Thoracic aorta (tissue), 2 donors: ENCODE measurements at places on chromosomes 5 and 9. TPM values are rescaled to one million over a fixed set of nuclear protein-coding genes. Genes with fewer than 3 reads are reported as not detected.

GRCh38 chr5:39714036-39714698, 289.4 kb upstream of the DAB2 start:
- DNase-seq: no peak

GRCh38 chr5:58477760-58478376, 13.4 kb upstream of the GAPT start:
- no peak for DNase-seq

GLIPR2 gene
- total RNA-seq: 47.0 TPM

ROPN1L gene
- total RNA-seq: not detected

DNA sequence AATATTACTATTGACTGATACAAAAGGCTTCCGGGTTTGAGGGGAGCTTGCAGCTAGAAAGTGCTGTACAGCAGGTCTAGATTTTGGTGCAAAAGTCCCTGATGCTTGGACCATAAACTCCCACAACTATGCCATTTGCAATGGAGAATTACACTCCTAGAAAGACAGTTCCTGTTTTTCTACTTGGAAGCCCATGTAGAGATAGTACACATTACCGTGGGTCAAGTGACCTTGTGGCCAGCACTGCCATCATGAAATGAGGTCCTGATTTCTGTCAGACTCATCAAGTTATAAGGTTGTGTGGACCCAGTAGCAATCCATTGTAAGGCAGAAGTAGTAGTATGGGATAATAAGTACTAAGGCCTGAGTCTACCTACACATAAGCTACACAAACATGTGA, 42.8 kb upstream of the TNFSF8 start:
- DNase-seq: no peak

DNA sequence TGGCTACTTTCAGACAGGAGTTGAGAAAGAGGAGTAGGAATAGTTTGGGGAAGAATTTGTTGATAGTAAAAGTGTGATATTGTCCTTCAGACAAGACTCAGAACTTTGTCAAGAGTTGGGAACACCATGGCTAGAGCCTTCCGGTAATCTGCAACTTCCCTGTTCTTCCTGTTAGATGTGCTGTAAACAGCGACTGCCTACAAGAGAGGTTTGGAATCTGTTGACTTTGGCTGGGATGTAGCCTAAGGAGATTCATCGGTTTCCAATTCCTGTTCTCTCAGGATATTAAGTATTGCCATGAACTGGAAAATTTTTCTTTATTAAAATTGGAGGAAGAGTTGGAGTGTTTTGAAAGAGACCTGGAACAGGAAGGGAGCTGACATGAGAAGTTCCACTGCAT, 43.9 kb downstream of the ARHGAP26 start:
- no peak for DNase-seq

- DNase-seq: no peak
Observed at GRCh38 chr5:164636456-164636855, 1131.0 kb downstream of the MAT2B start.

FGFR4 gene
- 1.6 TPM for total RNA-seq

GRCh38 chr9:37715991-37716505, 37.6 kb upstream of the TRMT10B start:
- DNase-seq: no peak

DNA sequence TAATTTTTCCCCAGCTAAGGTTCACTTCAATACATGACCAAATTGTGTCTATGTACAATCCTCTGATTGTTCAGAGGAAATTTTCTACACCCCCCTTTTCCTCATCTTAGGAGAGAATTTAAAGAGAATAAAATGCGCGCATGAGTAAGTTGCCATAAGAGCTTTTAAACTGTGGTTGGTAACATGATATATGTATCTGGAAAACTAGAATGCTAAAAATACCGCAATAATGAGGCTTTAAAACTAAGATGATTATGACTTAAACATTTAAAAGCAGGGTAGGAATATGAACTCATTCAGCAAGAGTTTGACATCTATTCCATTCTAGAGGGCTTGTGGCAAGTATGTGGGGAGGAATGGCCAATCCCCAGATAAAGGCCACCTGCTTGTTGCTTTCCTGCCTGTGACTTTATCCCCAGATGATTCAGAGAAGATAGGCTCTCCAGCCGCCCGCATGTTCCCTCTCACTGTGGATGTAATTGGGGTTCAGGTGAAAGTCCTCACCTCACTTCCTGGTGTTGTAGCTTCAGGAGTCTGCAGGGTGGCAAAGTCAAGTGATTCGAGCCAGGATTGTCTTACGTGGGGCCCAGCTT, 26.5 kb upstream of the BASP1 start:
- no peak for DNase-seq

GRCh38 chr5:135944967-135945560, 9.7 kb downstream of the LECT2 start:
- DNase-seq: peak; percentile 11

DNA sequence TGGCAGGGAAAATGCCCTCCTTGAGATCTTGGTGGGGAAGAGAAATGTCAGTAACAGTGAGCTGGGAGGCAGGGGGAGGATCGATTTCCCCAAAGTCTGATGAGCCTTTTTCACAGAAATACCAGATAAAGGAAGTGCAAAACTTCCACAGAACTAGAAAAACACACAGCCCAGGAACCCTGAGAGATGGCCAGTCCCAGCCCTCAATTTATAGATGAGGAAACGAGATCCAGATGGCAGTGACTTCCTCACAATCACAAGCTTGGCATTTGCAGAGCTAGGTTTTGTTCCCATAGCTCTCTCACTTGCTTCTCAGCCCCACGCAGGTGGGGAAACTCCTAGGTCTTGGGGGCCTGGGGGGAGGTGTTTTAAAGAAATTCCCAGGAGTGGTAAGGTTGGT, 3.8 kb upstream of the GGTA1 start:
- DNase-seq: no peak

DNA sequence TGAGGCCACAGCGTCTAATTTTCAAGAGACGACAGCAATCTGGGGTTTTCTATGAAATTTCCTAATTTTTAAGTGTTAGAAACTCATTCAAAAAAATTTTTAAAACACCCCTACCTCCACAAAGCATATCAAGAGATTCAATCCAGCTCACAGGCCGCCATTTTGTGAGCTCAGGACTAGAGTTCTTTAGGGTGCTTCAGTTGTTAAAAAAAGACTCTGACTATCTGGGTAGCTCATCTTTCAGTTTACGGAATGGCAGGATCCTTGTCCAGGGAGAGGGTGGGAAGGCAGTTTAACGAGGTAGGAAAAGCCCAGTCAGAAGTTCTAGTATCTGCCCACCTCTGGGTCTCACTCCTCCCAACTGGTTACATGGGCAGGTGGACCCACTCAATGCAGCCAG, 43.1 kb downstream of the CAMK2A start:
- DNase-seq: no peak

ANKRD20A1 gene
- not detected for total RNA-seq

CCDC192 gene
- total RNA-seq: not detected

GRCh38 chr9:106324053-106324585, 538.8 kb upstream of the ZNF462 start:
- DNase-seq: no peak

DNA sequence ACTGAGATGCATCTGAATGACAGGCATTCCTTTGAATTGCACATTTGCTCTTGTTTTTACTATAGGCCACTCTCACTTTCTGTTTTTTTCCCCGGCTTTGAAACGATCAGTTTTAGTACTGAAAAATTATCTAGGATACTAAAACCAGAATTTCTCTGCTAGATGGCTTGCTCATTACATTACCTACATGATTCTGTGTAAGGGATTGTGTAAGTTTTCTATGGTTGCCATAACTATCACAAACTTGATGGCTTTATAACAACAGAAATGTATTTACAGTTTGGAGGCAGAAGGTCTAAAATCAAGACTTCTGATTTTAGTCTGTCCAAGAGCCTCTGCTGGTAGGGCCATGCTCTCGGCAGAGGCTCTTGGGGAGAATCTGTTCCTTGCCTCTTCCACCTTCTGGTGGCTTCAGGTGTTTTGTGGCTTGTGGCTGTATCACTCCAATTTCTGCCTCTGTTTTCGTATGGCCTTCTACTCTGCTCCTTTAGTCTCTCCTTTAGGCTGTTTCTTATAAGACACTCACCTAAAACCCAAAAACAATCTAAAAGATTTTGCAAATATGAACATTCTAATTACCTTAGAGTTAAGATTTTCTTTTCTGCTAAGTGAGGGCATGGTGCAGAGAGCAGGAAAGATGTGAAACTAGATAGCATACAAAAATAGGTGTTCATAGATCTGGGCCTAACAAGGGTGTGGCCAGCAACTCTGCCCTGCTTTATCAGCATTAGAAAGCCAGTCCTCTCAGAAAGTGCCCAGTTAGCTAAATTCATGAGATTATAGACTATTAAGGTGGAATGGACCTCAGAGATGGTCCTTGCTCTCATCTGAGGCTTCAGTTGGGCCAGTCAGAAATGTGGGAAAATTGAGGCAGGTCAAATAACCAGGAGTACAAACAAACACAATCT, 93.3 kb upstream of the CDKN2B start:
- no peak for DNase-seq

ACTBL2 gene
- total RNA-seq: not detected

ZBTB5 gene
- total RNA-seq: 8.3 TPM

GRCh38 chr5:63211448-63212132, 633.0 kb downstream of the LRRC70 start:
- DNase-seq: no peak

MAP1B gene
- 1,045 TPM for total RNA-seq

GOLPH3 gene
- total RNA-seq: 71.8 TPM

DNA sequence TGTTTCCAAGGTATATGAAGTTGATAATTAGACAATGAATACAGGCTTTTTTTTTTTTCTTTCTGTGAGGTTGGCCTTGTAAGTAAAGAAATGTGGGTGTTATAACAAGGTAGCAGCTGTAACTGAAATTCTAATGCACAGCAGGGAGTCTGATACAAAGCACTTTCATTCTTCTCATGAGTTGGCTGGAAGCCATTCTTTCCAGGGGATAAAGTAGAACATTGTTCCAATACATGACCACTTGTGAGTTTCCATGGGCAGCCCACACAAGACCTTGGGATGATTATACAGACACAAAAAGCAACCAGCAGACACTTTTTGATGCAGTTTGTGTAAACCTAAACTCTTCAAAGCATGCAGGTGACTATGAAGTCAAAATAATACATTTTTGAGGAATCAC, 1785.9 kb upstream of the WWC1 start:
- DNase-seq: no peak

ZNF608 gene
- 30.4 TPM for total RNA-seq

OR1Q1 gene
- total RNA-seq: not detected

ANXA1 gene
- total RNA-seq: 668 TPM

DNA sequence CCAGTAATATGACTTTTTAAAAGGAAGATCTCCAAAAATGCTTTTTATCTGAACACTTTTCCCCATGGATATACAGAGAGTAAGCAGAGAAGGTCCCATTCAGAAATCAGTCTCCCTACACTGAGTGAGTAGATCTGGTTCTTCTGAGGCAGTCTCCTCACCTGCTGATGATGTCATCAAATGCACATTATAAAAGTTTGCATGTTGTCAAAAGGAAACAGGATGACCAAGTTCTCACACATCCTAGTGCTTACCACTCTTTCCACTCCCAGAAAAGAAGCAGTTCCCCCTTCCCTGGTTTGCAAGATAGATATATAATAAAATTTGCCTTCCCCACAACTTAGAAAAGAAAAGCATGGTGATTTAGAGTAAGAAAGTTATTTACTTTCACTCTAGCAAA, 180.5 kb downstream of the RAB3C start:
- no peak for DNase-seq

GRCh38 chr9:112520656-112521055, 34.0 kb downstream of the KIAA1958 start:
- DNase-seq: no peak

DNA sequence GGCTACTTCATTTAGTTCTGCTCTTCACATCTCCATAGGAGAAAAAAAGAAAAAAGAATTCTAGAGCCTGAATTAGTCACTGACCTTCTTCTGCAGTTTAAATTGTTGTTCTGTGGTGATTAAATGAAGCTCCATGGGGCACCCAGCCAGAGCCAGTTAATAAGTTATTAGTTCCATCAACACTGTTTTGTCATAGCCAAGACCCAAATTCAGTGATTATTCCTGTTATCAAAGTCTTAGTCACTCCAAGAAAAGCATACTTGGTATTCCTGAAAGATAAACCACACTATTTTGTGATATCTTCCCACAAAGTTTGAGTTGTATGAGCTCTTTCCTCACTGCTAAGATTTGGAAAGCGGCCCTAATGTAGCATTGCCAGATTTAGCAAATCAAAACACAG, 134.8 kb upstream of the RGMB start:
- DNase-seq: no peak

DNA sequence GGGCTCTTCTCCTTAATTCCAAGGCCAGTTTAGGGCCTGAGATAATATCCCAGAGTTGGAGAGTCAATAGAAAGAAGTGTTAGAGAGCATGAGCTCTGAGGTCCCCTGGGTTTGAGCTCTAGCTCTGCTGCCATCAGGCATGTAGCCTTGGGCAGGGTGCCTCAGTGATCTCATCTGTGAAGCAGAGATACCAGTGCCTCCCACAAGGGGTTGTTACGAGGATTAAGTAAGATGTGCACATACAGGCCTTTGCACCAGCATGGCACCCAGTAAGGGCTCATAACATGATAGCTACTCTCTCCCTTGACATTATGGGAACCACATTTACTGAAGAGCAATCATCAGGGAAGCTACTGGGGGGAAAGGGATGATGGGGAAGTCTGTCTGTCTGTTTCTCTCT, 265.7 kb downstream of the HSPA4 start:
- DNase-seq: no peak

- DNase-seq: no peak
Observed at GRCh38 chr5:103234239-103234975, 24.2 kb upstream of the MACIR start.

DNA sequence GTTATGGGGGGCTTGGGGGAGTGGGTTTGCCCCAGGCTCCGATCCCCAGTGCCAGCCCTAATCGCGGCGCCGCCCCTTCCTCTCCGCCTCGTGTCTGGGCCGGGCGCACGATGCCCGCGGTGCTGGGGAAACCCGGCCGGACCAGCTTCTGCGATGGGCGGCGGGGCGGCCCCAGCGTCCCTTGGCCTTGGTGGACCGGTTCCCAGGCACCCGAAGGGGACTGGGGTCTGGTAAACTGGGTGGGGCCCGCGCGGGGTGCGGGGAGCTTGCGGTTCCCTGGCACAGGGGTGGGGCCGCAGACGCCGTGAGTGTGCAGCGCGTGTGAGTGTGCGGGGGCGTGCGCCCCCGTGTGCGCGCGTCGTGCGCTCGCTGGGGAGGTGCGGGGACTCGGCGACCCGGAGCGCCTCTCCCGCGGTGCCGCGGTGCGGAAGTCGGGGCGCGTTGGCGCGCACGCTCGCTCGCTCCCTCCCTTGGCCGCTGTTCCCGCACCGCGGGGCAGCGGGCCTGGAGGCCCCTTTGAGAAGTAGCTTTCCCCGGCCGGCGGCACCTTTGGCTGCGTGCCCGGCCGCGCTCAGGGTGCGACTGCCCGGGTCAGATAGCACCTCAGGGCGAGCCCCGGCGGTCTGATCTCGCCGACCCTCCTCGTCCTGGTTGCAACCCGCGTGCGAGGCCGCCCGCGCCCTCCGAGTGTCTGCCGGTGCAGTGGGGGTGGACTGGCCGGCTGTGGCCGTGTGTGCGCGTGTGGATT, 568 bp downstream of the MACIR start:
- no peak for DNase-seq

GRCh38 chr9:136714096-136714892, 1.9 kb downstream of the DIPK1B start:
- DNase-seq: no peak

PDCD1LG2 gene
- total RNA-seq: 4.5 TPM

CFAP77 gene
- total RNA-seq: not detected

C5orf52 gene
- not detected for total RNA-seq

GRCh38 chr5:146633323-146633764, 117.4 kb upstream of the GPR151 start:
- DNase-seq: no peak

NEUROG1 gene
- not detected for total RNA-seq

GRCh38 chr5:112004867-112005622, 248.1 kb upstream of the NREP start:
- no peak for DNase-seq
